Stimulated activated CD4-positive, alpha-beta T cell treated with anti-CD3 and anti-CD28 coated beads, Interleukin-1b, Interleukin-23, amount 100 ng/mL, for 24 hours (primary cell): ENCODE measurements at places on chromosomes 13 and 19.

- peak; percentile 93 for DNase-seq
These were observed at the start of gene PDCD5 for GRCh38 chr19:32580901-32581704. Gene PDCD5, plus strand, starts transcription at chr19:32581190. Its CDS starts 72 bp downstream, at chr19:32581262.

- DNase-seq, result no peak
These were observed 5.2 kb downstream of the CHAMP1 start for GRCh38 chr13:114319441-114319913.

DNA sequence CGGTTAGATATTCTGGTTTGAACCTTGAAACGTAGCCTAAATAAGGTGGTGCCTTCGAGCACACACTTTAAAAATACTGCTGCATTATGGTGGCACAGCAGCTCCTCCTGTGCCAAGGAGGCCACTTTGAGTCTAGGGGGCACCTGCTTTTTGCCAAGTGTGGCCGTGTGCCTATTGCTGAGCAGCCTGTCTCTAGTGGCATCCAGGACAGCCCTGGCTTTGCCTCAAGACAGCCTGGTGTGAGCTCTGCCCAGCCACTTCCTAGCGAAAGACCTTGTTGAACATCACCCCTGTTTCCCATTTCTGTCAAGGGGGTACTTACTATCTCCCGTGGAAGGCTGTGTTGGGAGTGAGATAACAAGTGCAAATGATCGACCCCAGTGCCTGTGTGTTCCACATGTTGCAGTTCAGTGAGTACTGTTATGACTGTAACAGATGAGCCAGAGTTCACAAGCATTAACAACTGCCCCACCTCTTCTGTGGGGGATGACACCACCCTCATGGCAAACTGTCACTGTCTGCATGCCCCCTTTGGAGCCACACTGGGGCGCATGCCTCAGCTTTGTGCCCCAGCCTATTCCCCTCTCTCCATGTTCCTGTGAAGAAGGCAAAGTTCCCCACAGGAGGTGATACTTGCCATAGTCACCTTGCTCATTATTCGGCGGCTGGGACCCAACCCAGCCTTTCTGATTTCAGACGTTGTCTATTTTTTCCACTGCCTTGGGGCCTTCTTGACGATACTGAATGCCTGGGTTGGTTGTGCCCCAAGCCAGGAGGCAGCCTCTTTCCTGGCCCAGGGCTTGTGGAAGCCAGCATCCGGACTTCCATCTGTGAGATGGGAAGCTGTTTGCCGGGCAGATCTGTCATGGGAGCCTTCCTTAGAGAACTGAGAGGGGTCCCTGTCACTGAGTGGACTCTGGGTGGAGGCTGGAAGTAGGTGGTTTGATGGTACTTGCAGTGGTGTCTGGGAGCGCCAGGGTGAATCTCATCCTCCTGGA lies 5.4 kb downstream of the GATAD2A start:
- no peak for DNase-seq

DNA sequence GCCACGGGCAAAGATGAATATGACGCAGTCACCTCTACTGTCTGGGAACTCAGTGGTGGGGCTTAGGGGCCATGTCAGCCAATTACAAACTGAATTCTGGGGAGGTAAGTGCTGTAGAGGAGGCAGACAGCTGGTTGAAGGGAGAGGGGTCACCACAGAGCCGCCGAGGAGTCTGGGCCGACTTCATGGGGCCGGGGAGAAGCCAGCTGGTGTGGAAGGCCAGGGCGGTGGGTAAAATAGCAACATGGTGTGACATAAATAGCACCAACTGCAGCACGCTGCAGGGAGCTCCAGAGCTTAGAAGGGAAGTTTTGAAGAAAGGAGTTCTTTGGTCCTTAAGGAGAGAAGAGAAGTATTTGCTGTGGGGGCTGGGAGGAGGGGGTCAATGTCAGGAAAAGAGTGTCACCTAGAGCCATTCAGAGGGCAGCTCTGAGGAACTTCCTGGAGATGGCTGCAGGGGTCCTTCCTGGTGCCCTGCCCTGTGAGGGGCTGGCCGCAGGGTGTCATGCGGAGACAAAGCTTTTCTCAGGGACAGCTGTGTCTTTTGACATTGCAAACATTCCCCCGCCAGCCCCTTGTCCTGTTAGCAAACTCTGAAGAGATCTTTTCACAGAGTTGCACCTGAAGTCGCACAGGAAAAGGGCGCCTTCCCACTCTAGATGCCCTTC lies 6.4 kb downstream of the METTL21C start:
- no peak for DNase-seq

- no peak for DNase-seq
These were observed 13.6 kb downstream of the LATS2 start for GRCh38 chr13:21047591-21048282.

GRCh38 chr19:46294494-46294893 lies 2.3 kb upstream of the HIF3A start:
- no peak for DNase-seq

- DNase-seq, result no peak
These were observed 6.4 kb downstream of the ARHGEF7 start for GRCh38 chr13:111121506-111121905.

- DNase-seq, result no peak
These were observed 18.0 kb downstream of the DCUN1D2 start for GRCh38 chr13:113472355-113473025.

DNA sequence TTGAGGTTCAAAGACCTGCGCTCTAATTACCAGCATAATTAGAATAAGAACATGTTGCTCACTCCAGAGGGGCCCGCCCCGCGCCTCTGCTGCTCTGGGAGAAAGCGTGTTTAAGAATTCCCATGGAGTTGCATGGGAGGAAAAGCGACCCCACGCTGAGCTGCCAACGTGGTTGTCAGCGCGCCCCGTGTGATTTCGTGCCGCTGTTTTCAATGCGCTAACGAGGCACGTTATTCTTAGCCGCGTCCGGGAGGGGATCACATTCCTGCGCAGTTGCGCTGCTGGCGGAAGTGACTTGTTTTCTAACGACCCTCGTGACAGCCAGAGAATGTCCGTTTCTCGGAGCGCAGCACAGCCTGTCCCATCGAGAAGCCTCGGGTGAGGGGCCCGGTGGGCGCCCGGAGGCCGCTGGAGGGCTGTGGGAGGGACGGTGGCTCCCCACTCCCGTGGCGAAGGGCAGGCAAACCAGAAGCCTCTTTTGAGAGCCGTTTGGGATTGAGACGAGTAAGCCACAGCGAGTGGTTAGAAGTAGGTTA lies 173.8 kb upstream of the SOX1 start:
- no peak for DNase-seq

- DNase-seq, result no peak
These were observed 7.9 kb downstream of the HNRNPL start for GRCh38 chr19:38841787-38842438.
